ENCODE measurements at places on chromosomes 5 and 9.

DNA sequence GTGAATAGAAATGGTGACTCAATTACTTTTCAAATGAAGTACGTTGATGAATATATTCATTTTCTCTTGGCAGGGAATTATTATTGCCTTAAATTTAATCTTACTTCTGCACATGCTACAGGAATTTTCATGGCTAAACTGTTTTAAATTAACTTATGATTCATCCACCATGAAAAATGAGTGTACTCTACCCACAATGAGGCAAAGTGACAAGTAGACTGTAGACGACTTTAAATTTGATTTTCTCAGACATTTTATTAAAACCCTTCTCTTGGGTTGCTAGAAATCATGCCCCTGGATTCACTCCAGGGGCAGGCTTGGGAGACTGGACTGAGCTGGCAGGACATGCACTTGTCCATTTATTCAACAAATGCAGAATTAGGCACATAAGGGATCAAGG is 23.5 kb upstream of the ERAP2 start:
- no peak for DNase-seq

DNA sequence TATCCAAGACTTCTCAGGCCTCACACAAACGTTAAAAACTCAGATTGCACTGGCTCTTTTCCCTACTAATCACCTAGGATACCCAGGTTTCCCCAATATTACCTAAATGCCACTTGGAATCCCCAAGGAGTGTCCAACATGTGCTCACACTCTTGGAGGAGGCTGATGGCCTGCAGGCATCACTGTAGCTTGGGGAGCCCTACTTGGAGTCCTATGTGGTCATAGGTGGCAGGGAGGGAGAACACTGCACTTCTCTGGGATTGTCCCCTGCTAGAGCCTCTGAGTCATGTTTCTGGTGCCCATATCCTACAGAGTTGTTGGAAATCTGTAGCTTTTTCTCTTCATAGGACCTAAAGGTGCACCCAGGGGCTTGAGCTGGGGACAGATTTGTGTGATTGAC is 433.7 kb downstream of the ARHGEF28 start:
- DNase-seq: no peak

GRCh38 chr5:126274076-126274762 is 149.0 kb upstream of the GRAMD2B start:
- DNase-seq: no peak

GRCh38 chr9:89923961-89924504 is 319.2 kb downstream of the GADD45G start:
- peak; percentile 13 for DNase-seq

GRCh38 chr5:140468188-140468587 is 66.6 kb downstream of the ANKHD1 start:
- DNase-seq: no peak

DNA sequence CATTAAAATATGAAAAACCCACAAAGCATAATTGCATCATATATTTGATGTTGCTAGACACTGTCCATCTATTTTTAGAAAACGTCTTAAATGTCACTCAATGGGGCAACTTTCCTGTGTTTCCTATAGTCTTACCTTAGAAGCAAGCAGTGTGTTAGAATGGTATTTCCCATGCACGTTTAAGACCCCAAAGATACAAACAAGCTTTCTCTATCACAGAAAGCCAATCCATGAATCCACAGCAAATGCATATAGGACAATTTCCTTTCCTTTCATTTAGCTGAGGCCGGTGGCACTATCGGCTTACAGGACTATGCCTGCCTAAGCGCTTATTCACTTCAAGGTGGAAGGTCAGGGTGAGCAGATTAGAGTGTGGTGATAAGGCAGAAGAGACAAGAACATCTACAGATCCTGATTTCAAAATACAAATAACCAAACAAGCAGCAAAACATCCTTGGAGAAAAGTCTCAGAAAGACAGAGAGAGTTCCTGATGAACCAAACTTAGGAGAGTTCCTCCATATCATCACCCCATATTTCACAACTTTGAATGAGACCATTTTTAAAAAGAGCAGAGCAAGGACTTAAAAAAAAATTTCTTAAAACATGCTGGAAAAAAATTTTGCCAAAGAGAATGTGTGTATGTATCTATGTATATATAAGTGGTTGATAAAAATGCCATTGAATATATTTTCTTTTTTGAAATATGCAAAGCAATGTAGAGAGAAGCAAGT is 57.2 kb downstream of the MEF2C start:
- peak; percentile 56 for DNase-seq

DNA sequence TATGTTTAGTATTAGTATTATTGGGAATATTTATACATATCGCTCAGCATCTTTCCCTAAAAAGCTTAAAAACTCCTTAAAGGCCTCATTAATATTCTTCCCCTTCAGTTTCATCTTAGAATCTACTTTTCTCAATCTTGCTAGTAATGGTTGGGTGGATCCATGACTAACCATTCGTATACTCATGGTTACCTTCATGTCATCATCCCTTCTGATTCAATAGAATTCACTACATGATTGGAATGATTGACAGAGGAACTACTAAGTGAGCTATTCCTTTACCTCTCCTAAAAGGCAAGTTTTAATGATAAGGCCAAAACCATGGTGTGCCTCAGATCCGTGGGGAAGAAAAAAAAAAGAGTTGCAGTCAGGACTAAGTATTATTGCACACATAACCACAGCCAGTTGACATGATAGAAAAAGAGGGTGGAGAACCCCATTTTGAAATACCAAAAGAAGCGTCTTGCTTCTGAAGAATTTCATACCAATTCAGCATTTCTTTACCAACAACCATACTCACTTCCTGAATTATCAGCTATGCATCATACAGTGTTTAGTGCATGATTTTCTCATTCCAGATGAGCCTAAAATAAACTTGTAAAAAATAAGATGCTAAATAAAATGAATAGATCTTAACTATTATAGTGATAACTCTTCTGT is 624.6 kb downstream of the PDE4D start:
- no peak for DNase-seq

GRCh38 chr5:61526207-61526519 is 194.1 kb downstream of the ZSWIM6 start:
- no peak for DNase-seq

GRCh38 chr5:149277801-149278200 is 6.1 kb downstream of the AFAP1L1 start:
- no peak for DNase-seq

- DNase-seq: no peak
Measured at GRCh38 chr5:126122942-126123341, 300.3 kb upstream of the GRAMD2B start.

DNA sequence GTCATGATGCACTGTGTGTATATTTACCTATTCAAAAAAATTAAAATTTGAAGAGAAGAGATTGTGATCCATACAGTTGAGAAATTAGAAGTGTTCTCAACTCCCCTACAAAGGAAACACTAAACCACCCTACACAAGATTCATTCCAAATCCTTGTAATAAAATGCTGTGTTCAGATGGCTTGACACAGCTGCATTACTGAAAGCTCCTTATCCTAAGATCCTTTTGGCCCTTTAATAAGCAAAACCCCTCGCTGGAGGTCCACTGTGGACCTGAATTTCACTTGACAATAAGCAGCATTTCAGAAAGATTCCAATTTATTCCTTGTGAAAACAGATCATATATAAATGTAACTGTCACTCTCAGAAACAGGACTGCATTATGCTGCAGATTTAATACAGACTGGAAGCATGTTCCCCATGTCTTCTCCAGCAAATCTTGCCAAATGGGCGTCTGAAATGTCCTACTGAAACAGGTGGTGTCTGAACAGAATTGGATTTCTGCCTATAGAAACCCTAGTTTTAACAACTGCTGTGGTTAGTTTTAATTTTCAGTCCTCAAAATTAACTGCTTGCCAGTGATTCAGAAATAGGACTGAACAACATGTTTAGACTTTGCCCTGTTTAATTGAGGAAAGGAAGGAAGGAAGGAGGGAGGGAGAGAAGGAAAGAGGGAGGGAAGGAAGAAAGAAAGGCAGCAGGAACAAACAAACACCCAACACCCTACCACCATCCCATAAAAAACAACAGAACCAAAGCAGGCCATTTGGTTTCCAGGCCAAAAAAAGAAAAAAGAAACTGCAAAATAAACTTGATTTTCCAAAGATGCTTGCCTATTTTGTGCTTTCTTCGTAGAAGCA is 179.6 kb downstream of the MLLT3 start:
- no peak for DNase-seq

DNA sequence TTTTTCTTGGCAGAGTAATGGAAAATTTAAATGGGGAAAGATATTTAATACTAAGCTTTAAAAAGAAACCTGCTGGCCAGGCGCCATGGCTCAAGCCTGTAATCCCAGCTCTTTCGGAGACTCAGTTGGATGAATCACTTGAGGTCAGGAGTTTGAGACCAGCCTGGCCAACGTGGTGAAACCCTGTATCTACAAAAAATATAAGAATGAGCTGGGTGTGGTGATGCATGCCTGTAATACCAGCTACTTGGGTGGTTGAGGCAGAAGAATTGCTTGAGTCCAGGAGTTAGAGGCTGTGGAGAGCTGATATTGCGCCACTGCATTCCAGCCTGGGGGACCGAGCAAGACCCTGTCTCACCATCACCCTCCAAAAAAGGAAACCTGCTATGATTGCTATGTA is 32.8 kb downstream of the TUT7 start:
- no peak for DNase-seq

DNA sequence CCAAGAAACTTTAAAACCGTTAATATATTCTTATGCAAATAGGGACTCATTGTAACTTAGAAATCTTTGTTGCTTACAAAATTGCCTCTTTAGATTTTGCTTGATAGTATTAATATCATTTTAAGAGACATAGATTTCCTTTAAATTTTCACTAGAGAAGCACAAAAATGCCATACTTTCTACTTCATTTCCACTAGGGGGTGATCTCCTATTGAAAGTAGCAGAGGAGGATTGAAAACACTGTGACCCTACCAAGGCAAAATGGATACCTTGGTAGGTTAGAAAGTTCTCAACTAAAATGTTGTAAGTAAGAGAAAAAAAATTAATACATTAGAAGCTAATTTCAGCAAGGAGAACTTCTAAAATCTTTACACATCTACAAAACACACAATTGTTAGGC is 204.9 kb downstream of the CHSY3 start:
- DNase-seq: peak; percentile 68

GRCh38 chr5:151023651-151024050 is 3.3 kb downstream of the GPX3 start:
- DNase-seq: no peak

GRCh38 chr9:15249042-15249818 is 57.8 kb downstream of the TTC39B start:
- no peak for DNase-seq

GRCh38 chr5:58793888-58794657 is 211.2 kb downstream of the RAB3C start:
- DNase-seq: no peak

DNA sequence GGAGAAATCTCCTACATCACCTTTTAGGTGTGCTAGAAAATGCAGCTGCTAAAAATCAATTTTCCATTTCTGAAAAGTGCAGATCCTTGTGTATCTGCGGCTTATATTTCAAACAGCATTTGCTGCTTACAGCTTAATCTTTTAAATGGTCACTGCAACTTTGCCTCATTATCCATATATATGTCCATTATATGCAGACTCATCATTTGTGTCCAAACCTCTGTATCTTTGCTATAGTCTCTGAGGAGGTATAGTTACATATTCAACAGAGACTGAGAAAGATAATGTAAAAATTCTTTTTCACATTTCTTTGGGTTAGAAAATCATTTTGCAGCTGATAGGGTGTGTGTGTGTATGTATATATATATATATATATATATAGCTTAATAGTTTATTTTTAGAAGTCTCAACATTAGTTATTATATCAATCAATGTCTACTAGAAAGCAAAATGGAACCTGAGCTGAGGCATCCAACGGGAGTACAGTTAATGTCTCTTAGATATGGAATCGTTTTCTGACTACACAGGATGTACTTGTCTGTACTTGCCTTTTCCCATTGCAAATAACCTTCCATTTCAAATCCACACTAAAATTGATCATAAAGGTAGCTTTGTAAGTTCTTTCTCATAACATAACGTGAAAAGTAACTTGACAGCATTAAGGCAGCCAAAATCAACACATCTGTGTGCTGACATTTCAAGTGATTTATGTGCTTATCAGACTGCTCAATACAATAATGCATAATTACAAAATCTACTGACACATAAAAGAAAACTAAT is 267.0 kb upstream of the HAPLN1 start:
- no peak for DNase-seq

DNA sequence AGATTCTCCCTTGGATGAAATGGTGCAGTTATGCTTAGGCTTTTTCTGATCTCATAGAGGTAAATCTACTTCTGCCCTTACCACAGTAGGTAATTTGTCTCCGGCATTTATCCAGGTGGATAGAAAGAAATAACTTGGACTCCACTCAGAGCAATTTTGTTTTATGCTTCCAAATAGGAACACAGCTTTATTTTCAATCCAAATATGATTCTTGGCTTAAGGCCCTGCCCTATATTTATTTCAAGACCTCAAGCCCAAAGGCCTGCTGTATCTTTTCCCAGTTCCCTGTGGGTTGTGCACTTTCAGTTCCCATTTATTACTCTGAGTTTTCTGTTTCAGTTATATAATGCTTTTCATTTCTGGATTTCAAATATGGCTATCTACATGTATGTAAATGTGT is 274.2 kb upstream of the SMC2 start:
- DNase-seq: no peak

- DNase-seq: no peak
Measured at GRCh38 chr5:84292788-84293653, 91.7 kb downstream of the EDIL3 start.

DNA sequence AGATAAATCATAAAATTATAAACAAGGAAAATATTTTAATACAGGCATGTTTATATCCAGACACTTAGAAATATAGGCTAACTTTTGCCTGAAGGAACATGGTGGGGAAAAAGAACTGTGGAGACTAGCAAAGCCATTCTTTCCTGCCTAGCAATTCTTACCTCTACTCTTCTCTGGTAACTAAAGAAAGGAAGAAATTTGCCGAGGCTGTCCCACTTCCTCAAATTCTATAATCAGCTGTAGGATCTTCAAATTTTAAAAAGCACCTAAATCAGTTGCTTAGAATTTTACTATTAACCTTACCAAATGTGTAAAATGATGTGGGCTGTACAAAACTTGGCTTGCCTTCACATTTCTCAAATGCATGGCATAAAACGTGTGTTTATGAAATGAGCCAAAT is 249.1 kb upstream of the SMARCA2 start:
- DNase-seq: no peak

GRCh38 chr9:107174441-107174840 is 108.6 kb upstream of the RAD23B start:
- DNase-seq: no peak

DNA sequence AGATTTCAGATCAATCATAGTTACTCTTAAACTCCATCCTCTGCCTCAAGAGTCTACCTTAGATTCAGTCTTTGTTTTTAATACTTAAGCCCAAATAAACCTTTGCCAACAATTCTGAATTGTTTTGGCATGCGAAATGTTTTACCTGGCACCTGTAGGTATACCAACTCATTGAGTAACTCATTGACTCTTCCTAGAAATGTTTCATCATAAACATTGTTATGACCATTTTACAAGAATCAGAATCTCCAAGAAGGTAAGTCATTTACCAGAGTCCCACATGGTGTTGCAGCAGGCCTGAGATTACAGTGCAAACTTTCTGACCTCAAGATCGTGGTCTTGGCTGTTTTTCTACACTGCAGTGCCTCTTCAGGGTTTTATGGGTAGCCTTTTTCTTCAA is 750.4 kb downstream of the BRINP1 start:
- DNase-seq: no peak

Data from NAMALWA (cell line).